ENCODE measurements at places on chromosomes 6 and 20.

DNA sequence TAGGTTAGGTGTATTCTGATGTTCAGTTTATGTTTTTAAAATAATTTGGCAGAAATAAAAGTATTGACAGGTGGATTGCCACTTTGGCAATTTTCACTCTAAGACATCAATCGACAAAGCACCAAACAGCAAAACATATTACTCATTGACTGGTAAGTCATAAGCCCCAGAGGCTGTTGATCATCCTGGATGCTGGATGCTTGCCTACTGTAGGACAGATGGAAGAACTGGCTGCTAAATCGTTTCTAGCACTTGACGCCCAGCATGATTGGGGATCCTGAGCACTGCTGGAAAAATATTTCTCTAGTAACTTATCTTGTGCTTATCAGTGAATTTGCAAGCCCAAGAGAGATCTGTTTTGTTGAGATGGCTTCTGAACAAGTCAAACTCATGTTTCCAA, 1001.9 kb upstream of the FLRT3 start:
- ATAC-seq, result no peak

DNA sequence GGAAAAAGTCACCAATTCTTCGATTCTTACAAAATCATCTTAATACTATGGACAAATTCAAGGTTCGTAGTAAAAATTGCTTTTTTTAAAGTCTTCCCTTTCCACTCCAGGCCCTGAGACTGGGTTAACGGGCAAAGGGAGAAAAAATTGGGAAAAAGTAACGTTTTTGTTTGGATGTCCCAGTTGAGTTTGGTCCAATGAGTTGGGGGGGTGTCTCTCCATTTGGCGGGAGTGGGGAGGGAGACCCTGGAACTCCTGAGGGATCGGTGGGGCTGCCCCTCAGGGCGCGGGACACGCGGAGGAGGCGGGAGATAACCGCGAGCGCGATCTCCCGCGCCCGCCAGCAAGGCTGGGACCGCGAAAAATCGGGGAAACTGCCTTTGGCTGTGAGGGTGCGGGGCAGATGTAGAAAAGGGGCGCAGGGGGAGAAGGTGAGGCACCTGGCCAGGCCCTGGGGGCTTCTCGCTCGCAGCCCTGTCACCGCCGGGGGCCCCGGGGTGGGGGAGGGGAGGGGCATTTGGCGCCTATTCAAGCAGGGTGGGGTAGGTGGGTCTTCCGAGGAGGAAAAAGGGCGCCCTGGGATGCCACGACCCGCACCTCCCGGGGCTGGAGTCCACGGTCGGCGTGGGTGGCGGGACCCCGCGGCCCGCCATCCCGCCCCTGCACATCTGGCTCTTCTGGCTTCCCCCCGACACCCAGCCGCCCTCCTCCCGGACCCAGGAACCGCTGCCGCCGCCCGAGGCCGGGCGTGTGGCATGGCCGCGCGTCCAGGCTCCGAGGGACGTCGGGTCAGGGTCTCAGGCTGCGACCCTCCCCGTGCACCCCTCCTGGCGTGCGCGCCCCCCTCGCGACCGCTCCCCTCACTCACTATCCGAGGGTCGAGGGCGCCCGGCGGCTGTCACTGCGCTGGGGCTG, 595 bp downstream of the FBXO5 start:
- ATAC-seq, result no peak

DNA sequence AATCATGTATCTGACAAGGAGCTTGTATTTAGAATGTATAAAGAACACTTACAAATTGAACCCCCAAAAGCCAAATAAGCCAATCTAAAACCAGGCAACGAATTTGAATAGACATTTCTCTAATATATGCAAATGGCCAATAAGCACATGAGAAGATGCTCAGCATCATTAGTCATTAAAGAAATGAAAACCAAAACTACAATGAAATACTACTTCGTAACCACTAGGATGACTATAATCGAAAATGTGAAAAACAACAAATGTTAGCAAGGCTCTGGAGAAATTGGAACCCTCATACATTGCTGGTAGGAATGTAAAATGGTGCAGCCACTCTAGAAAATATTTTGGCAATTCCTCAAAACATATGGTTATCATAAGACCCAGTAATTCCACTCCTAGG, 105.8 kb upstream of the TOP1 start:
- no peak for ATAC-seq

DNA sequence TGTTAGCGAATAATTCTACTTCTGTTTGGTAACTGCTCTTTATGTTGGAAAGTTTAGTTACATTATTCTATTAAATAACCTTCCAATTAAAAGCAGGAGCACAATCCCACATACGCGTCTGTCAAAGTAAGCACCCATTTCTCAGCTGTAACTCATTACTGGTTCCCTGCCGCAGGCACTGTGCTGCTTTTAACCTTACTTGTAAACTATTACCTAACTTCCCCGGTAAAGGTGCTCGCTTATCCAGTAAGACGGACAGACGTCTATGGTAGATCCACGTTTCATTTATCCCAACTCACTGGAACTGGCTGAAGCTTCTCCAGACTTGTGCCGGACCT, 529 bp upstream of the ENPP4 start:
- no peak for ATAC-seq

GRCh38 chr6:12523726-12524125, 192.8 kb upstream of the PHACTR1 start:
- ATAC-seq, result no peak

Measured in SK-N-SH treated with all-trans-retinoic acid at 6 μM for 48 hours (cell line).